ENCODE measurements at places on chromosomes 11 and 22.

DNA sequence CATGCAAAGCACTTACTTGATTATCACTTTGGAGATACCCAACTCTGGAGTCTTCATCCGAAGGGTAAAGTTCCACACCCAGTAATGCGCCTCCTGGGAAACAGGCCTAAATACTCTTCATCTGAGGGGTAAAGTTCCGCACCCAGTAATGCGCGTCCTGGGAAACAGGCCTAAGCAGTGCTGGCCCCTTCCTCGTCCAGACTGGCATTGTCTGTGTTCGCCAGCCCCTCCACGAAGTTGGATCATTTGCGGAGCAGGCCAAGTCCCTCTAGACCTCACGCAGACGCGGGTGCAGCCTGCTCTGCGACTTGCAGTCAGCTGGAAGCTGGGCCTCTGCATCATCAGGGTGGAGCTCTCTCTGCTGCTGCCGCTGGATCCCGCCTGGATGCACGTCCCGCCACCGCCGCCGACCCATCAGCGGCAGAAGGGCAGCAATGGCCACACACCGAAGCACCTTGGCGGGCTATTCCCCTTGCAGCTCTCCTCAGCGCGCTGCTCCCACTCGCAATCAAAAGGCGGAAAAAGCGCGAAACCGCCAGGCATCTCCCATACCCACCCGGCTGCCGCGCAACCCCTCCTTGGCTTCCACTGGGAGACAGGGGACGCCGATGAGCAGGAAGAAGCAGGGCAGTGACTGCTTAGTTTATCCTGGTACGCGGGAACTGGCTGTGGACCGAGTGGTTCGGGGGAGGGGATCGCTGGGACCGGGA, 34.1 kb upstream of the GLYATL1 start:
- no peak for DNase-seq

DNA sequence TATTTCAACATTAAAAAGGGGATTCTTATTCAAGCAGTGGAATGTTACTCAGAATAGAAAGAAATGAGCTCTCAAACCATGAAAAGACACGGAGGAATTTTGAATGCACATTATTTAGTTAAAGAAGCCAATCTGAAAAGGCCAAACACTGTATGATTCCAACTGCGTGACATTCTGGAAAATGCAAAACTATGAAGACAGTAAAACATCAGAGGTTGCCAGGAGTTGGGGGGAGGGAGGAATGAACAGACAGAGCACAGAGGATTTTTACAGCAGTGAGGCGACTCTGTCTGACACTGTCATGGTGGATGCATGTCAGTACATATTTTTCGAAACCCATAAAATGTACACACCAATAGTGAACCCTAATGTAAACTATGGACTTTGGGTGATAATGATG, 22.9 kb upstream of the THY1 start:
- DNase-seq, result no peak

GRCh38 chr11:35905646-35906276, 38.1 kb upstream of the LDLRAD3 start:
- no peak for DNase-seq

GRCh38 chr22:47806894-47807293, 1044.4 kb downstream of the TBC1D22A start:
- DNase-seq, result no peak

DNA sequence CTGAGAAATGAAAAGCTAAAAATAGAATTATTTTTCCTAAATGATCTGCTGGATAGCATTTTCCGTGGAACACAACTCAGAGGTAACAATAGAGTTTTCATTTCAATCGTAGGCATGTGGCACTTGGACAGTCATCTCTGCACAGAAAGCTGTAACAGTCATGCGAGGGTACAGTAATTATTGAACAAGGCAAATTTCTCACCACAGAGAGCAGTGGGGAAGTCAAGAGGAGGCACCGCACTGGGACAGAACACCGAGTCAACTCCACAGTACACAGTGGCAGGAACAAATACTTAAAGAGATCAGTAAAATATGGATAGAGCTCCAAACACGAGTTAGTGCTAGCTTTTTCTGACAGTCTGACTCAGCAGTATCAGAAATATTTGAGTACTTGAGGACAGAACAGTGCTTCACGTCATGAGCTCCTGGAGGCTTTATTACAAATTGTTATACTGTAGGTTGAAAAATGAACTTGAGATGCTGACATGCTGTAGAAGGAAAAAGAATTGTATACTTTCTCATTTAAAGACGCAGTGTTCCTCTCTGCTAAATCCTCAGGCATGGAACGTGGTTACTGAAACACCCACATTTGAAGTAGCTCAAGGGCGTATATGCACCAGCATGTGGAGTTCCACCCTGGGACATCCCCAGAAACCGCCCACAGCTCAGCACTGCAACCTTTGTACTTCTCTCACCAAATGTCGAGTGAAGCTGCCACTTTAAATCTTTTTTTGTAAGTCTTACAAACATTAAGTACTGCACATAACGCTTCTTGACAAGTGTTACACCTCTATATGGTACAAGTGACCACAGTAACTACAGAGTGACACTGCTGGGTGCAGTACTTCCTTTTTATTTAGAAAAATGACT, 27.4 kb upstream of the YPEL1 start:
- no peak for DNase-seq
